CD4-positive, alpha-beta T cell treated with Interleukin-6 for 4 hours (primary cell): ENCODE measurements at places on chromosomes 16 and 17.

DNA sequence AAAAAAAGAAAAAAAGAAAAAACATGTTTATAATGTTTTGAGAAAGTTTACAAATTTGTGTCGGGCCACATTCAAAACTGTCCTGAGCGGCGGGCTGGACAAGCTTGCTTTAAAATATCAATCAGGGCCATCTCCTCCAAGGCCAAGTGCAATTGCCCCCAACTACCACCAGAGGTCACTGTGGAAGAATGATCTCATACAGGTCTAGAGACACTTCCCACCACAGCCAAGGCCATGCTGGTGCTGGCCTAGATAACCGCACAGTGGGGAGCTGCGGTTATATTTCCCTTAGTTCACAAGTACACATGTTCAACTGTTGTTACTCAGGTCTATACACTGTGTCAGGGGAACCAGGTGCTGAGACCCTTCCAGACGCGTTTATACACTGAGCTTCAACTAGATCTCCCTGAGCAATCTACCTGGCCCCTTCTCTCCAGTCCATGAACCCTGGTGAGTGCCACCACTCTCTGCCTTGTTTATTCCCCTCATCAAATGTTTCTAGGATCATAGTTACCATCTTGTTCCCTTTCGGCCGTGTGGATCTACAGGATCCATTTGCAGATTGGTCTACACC lies 83.8 kb upstream of the CCL2 start:
- DNase-seq: peak; percentile 30

- DNase-seq: no peak
Measured at GRCh38 chr16:65975049-65975708, 391.3 kb upstream of the CDH5 start.

- DNase-seq: no peak
Measured at GRCh38 chr17:40819528-40820125, 2.8 kb downstream of the KRT10 start.

- no peak for DNase-seq
Measured at GRCh38 chr16:89386306-89387185, 103.8 kb downstream of the ANKRD11 start.

- DNase-seq: no peak
Measured at GRCh38 chr16:1075546-1075945, 3.0 kb downstream of the SSTR5 start.

GRCh38 chr16:5024632-5025031 lies 9.1 kb downstream of the NAGPA start:
- DNase-seq: no peak

DNA sequence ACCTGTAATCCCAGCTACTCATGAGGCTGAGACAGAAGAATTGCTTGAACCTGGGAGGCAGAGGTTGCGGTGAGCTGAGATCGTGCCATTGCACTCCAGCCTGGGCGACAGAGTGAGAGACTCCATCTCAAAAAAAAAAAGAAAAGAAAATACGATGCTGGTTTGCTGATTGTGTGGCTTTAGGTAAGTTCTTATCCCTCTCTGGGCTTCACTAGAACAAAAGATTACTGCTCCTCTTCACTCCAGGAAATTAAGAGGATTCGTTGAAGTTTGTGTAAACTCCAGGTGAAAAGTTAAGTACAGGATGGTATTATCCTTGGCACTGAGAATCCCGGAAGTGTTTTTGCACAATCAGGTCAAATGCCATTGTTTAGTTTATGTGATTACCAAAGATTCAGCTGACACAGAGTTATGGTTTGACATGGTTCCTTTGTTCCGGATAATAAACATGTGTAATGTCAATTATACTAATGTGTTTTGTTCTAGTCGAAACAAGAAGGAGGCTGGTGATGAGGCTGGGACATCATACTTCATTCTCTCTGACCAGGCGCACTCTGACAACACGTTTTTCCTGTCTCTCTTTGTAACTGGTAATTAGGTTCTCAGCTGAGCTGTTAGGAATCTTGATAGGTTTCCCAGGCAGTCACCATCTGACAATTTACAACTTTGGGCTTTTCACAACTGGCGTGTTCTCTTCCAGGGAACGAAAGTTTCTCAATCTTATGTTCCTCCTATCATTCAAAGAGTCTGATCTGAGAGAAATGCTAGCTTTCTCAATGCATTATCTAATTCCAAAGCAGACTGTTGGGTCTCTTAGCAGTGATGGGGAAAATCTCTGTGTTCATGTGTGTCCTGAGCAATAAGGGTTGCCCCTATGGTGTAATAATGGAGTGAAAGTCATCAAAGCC lies 10.8 kb upstream of the TAOK1 start:
- DNase-seq: no peak

DNA sequence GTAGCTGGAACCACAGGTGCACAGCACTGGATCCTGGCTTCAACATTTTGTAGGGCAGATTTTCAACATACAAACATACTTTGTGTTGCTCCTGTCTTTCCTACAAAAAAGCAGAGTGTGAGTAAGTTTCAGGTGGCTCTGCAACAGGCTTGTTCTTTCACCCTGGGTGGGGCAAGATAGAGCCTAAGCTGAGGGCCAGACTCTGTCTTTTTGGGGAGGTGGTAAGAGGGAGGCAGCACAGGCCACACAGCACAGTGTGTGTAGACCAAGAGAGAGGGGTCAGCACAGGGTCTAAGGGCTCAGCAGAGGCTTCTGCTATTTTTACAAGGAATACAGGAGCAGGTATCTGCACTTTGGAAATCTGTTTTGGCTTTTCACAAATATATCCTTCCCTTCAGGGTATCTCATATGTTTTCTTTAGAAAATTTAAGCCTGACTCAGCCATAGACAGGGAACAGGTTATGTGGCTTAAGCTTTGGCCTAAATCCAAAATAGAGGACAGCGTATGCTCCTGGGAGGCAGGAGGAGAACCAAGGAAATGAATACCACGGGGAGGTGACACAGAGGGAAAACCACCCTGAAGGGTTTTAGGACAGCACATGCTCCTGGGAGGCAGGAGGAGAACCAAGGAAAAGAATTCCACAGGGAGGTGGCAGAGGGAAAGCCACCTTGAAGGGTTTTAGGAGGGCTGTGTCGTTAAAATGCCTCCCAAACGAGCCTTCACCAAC lies 21.6 kb downstream of the EMC8 start:
- no peak for DNase-seq

GRCh38 chr17:36535669-36536081 lies 888 bp downstream of the PIGW start:
- no peak for DNase-seq
